ENCODE measurements at places on chromosomes 6 and 20.

DNA sequence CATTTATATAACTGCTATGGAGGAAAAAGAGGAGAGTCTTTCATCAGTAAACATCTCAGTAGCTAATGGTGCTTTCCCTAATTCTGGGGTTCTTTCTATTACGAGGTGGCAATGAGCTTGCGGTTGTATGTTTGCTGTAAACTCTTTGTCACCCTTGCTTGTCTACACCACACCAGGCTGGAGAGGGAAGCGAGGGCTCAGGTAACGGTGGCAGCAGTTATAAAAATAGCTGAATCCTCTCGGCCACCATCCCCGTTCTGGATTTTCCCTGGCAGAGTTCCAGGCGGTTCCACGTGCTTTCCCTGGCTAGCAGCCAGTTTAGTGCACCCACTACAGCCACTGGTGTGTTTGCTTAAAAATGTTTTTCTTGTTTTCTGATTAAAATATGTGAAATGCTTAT lies 39.0 kb downstream of the MAS1 start:
- peak; percentile 39 for DNase-seq

DNA sequence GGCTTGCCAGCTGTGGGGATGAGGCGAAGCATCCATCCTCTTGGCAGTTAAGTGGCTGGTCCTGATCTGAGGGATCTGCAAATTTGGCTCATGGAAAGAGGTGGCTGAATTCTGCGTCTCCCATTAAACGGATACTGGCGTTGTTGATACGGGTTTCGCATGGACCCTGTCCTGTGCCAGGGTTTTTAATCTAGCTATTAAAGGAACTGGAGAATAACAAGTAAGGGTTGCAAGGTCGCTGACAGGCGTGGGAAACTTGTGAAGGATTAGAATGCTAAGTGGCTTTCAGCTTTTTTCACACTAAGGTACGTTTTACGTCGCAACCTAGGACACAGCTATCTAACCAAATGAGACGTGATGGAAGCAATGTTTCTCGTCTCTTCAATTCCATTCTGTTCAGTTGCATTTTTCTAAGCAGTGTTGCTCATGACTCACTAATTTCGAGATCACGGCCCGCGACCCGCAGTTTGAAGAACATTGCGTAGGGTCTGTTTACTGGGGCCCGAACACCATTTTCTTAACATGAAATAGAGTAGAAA lies 852 bp downstream of the GMNN start:
- DNase-seq = no peak

GRCh38 chr6:67411036-67411435 lies 1224.0 kb upstream of the ADGRB3 start:
- no peak for DNase-seq

GRCh38 chr6:1377526-1377925 lies 11.8 kb upstream of the FOXF2 start:
- DNase-seq = no peak

- no peak for DNase-seq
Measured at GRCh38 chr6:7489376-7489775, 52.1 kb upstream of the DSP start.

- no peak for DNase-seq
Measured at GRCh38 chr6:129269076-129269475, 386.1 kb downstream of the LAMA2 start.

- peak; percentile 79 for DNase-seq
Measured at GRCh38 chr6:111087871-111088667, 766 bp downstream of the SLC16A10 start.

GRCh38 chr6:108758884-108759283 lies 89.3 kb upstream of the ARMC2 start:
- no peak for DNase-seq

DNA sequence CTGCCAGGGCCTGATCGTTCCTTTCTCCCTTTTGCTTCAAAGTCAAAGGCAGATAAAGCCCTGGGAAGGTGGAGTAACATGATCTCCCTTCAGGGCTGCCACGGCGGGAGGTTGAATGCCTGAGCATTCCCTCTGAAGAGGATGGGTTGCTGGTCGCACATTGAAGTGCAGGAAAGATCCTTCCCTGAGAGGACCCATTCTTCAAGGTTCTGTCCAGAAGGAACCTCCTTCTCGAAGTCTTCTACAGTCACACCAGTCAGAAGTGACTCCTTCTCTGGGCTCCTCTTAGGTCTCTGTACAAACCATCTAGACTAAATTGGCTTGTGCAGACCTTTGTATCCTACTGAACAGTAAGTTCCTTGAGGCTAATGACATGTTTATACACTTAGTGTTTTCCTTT lies 192.6 kb upstream of the VGLL2 start:
- DNase-seq = no peak

- peak; percentile 78 for DNase-seq
Measured at GRCh38 chr6:158031381-158032353, 50.0 kb downstream of the SYNJ2 start.

DNA sequence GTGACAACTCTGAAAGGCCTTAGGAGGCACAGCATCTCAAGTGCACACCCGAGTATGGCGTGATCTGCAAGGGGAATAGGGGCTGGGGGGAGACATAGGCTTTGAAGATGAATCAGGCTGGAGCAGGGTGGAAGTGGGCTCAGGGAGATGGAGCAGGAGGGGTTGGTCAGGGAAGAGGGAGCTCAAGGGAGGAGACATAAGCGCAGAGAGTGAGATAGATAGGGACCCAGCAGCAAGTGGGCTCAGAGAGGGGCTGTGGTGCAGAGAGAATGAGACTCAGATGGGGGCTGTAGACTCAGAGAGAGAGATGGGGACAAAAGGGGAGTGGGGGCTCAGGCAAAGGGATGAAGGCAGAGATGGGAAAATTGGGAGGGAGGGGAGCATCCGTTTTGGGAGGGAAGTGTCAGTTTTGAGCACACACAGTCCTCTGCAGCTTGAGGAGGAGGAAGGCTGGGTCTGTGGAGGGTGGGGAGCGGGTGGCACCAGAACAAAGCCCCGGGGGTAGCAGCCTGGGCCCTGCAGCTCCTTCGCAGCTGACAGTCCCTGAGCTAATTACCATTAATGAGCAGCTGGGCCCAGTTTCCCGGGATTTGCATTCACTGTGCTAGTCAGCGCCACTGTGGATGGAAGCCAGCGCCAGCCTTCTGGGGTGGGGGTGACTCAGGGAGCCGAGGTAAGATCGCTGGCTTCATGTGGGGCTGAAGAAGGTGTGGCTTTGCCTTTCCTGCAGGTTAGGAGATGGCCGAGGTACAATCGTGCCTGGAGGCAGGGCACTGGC lies 18.7 kb downstream of the SRXN1 start:
- no peak for DNase-seq

GRCh38 chr20:36924167-36925045 lies 27.1 kb downstream of the SAMHD1 start:
- DNase-seq = no peak

DNA sequence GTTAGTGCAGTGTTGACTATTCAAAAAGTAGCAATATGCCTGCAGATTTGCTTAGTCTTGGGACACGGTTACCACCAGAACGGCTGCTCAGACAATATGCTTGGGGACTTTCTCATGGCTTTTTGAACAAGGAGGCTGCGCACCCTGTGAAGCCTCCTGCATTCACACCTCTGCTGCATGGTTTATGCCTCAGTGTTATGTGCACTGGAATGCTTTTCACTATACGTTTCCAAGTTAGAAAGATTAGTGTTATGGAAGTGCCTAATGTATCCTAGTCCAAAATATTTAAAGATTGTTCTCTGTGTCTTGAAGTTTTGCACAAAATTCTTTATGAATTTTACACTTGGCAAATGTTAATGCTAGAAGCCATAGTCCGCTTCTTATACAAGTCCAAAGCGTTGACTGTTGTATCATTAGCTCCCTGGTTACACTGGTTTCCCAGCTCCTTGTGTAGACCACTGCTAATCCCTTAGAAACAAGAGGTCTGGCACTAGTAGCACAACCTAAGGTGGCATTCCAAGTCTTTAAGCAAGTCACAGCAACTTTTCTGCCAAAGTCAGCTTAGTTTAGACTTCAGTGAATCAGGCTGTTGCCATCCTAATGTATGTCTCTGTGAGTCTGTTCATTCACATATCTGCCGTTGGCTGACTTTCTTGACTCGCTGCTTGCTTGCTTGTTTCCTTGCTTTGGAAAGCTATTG lies 26.3 kb upstream of the SLC22A1 start:
- DNase-seq = no peak

DNA sequence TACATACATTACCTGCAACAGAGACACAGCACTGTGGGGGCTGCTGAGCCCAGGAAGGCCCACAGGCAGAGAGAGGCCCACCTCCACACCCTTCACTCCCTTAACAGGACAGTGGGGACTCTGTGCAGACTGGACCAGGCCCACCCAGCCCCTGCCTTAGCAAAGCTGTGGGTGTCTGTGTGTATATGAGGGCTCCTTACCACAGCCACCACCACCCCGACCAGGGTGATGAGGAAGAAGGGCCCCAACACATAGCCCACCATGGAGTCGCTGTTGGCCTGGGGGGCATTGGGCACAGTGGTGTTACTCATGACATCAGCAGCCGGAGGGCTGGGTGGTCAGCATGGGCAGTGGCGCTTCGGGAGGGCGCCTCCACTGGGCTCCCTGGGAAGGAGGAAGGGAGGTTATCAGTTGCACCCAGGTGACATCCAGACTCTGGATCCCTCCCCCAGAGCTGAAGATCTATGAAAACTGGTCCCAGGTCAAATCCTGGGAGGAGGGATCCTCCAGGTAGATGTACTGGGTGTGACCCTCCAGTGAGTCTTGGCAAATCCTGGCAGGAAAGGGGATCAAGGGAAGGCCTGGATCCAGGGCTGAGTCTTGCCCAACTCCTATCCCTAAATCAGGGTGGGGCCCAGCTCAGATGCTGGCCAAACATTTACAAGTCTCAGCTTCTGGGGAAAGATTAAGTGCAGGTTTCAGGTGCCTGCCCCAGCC lies 1.2 kb downstream of the SMIM29 start:
- no peak for DNase-seq

DNA sequence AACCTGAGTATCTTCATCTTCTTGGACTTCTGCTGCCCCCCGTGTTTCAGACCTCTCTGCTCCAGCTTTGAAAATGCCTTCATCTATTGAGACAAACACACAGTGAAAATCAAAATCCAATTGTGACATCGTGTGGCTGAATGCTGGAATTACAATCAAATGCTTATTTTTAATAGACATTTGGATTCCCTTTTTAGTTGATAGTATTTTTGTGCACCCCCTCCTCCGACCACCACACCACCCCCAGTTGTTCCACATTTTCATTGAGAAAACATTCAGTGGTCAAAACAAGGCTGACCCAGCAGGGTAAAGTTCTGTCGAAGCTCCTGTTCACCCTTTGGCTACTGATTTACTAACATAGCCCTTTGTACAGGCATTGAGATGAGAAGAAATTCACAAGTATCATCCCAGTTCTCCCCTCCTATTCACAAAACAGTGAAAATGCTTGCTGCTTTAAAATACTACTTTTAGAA lies 79.0 kb downstream of the NRSN1 start:
- DNase-seq = no peak

DNA sequence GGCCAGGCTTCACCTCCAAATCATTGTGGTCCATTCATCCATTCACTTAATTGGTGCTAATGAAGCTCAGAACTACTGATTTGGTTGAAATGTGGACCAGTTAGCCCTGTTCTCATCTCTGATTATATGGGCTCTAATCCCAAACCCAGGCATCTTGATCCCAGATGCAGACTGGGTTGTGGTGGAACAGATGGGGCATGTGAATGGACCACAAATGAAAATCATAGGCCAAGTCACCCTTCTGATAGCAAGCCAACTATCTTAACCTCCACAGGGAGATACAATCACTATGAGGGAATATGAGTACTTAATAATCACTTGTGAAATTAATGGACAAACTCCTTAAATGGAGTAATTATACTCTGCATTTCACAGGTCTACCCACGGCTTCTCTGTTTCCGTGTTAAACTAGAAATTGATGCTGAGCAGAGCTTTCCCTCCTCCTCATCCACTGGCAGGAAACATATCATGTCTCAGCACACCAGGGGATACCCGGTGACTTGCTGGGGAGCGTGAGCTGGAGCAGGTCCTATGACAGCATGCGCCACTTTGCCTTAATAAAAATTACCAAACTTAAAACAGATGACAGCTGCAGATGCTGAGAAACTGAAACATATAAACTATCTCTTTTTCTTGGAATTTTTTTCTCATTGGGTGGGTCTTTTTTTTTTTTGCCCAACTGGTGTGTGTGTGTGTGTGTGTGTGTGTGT lies 108.8 kb upstream of the HEY2 start:
- DNase-seq = no peak

GRCh38 chr6:41966214-41966920 lies 24.8 kb upstream of the CCND3 start:
- DNase-seq = peak; percentile 18

GRCh38 chr6:144857086-144857485 lies 572.0 kb downstream of the UTRN start:
- DNase-seq = no peak

DNA sequence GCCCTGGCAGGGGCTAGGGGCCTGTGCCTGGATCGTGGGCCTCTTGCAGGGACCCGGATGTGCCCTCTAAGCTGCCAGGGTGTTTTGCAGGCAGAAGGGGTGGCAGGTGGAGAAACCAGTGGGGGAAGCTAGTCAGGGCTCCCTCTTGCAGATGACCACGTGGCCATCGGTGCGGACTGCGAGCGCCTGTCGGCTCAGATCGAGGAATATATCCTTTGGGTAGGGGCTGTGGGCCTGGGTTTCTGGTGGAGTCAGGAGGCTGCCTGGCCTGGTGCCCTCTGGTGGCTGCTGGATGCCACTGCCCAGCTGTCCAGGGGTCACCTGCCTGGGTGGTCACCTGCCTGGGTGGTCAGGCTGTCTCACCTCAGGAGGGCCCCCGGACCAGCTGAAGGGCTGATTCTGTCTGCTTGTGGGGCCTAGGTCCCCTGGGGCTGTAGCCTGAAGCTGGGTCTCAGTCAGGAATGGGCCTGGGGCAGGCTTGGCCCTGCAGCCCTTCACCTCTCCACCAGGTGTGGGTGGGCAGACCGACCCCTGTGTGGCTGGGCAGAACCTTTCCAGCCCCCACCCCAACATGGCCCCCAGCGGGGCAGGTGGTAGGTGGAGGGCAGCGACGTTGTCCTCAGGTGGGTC lies 6.7 kb downstream of the TCEA2 start:
- DNase-seq = peak; percentile 59

DNA sequence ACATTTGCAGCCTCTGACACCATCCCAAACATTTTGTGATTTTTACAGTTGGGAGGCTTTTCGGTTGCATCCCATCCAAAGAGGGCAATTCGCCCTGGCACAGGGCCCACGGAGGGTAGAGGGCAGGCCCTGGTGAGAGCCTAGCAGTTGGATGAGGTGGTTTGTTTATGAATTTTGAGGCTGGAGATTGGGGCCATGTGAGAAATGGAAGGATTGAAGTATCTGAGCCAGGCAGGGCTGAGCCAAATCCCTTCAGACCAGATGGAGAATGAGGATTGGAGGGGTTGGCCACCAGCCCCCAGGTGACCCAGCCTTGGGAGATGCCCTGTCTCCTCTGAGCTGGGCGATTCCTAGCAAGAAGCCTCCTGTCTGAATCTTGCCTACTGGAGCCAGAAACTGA lies 52.6 kb upstream of the CCDC167 start:
- no peak for DNase-seq

GRCh38 chr20:21100578-21101452 lies 5.3 kb downstream of the LINC00237 start:
- peak; percentile 45 for DNase-seq

- no peak for DNase-seq
Measured at GRCh38 chr6:16496210-16496609, 257.8 kb downstream of the GMPR start.

GRCh38 chr20:2289475-2289874 lies 6.3 kb upstream of the TGM3 start:
- no peak for DNase-seq

Data from activated T-cell treated with anti-CD3 and anti-CD28 coated beads, Interleukin-2, amount 50 U/mL, for 48 hours (primary cell).